Stimulated activated CD8-positive, alpha-beta memory T cell treated with anti-CD3 and anti-CD28 coated beads, Interleukin-7, amount 100 ng/mL, for 1 hour (primary cell): ENCODE measurements at places on chromosomes 4 and X.

DNA sequence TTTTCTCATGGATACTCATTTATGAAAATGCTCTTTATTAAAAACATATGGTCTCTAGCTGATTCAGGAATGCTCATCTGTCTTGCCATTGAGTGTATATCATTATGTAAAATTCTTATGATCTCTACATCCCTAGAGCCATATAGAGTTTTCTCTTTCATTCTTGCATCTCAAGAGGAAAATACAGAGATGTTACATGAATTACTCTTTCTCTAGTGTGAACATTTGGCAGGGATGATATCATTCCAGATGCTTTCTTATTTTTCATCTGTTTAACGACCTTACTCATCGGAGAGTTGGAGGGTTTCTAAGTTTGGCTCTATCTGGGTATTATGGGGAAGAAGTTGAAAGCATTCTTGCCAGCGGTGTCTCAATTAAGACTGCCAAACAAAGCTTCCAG, 202.9 kb upstream of the SLC7A11 start:
- no peak for DNase-seq

DNA sequence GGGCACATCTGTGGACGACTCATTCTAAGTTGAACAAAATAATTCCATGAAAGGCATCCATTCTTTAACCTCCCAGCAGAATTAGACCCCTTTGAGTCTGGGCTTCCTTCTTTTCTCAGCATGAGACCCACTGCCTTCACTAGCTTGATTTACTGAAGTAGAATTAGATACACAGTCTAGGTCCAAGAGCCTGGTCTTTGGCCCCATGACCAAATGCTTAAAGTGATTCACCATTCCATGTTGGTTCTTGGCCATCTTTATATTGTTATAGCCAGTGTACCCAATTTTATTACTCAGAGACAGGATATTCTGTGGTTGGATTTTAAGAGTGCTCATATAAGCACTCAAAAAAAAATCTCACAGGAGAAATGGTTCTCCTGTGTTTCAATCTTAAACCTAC, 155.3 kb upstream of the GPC4 start:
- DNase-seq = no peak

DNA sequence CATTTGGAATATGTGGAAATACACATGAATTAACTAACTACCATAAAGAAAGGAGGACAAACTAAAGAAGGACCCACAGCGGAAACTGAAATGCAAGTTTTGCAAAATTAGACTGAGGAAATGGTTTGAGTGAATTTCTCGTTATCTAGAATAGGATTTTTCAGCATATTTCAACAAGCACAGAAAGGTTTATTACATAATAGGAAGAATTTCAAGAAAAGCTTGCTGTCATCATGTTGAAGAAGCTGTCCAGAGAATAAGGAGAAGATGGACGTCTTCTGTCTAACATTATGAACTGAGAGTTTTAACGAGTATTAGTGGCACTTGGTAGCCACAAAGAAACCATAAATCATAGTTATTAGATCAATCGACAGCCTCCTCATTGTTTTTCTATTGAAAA, 45.0 kb downstream of the TEC start:
- no peak for DNase-seq

DNA sequence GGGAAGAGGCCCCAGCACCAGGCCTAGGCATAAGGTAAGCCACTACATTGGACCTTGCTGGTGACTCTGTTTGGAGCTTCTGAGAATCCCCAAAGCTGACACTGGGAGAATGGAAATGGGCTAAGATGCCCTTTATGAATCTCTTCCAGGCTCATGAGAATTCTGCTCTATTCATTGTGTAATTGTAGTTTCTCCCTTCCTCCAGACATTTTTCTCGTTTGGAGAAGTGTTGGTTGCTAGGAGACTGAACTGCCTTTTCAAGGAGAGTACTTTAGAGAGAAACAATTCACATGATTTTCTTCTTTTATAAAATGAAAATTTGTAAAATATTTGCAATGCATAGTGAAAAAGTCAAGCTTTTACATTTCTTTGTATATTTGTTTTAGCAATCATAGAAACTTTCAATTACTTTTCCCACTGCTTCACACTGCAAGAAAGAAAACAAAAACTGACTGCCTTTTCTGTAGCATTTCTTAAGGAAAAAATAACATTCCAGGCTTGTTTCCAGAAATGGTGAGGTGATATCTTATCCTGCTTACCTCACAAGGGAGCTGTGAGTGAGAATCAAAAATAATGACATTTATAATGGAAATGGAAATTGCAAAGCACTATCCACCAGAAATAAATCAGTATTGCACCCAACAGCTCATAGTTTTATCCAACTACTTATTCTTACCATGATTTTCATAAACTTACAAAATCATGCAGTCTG, 24.9 kb upstream of the DCHS2 start:
- DNase-seq = no peak

GRCh38 chr4:76699751-76700310, 198.1 kb downstream of the SOWAHB start:
- no peak for DNase-seq

GRCh38 chrX:7106649-7107048, 40.9 kb upstream of the STS start:
- DNase-seq = no peak

DNA sequence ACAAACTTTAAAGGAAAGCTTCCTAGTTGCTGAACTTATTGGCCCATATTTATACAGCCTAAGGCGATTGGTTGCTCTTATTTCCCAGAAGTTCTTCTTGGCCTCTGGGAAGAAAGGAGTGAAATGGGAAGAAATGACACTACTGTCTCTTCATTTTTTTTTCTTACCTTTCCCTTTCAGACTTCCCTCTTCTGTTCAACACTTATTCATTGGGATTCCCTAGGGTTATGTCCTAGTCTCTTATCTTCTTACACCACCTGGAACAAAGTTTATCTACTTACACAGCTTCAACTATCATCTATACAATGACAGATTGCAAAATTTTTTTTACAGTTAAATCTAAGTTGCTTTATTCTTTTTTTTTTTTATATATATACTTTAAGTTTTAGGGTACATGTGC, 68.0 kb downstream of the SNX12 start:
- no peak for DNase-seq

DNA sequence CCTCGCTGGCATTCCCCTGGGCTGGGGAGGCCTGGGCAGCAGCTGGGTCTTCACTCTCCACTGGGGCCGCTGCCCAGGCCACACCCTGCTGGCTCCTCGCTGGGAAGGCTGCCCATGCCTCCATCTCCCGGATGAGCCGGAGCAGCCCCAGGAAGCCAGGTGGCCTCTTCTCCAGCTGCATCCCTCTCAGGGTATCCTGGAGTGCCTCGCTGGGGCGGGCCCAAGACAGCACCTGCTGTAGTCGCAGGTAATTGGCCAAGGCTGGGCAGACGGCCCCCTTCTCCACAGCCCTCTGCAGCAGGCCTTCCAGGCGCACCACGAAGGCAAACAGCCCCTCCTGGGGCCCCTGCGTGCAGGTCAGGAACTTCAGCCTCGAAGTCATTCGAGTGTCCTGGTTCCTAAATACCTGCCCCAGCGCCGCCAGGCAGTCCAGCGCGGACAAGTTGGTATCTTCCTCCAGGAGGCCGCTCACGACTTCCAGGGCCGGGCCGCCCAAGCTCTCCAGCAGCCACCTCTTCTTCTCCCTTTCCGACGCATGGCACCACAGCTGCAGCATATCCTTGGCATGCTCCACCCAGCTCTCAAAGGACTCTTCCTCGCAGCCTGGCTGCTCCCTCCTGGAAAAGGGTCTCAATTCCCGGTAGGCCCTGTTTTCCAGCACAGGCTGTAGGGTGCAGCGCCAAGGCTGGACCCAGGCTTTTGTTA, 3.7 kb downstream of the PNMA6E start:
- DNase-seq = no peak

DNA sequence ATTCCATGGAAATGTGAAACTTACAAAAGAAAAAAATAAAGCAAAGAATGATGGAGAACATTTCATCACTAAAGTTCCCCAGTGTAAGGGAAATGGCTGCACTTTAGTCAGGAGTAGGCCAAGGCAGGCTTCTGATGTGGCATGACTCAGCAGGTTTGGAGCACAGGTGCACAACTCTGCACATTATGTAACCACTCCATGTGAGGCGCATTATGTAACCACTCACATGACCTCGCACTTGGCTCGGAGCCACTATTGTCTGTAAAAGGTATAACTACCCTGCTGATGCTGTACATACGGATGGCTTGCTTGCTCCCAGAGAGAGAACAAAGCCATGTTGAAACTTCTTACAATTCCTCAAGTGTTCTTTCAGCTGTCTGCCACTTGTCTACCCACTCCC, 727.6 kb downstream of the TRAM1L1 start:
- no peak for DNase-seq

DNA sequence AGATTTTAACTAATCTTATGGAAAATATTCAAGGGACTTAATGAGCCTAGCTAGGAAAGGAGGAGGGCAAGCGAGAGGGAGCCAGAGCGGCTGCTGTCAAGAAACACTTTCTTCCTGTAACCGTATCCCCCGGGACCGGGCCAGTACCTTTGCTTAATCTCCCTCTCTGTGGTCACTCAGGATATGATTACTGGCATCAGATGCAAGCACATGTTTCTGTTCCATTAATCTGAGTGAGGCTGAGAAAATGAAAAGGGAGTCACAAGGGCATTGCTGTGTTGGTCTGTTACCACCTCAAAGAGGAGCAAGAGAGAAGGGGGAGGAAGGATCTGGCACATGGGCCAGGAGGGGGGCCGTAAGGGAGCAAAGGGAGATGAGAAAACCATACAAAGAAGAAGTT, 356.7 kb upstream of the GATB start:
- no peak for DNase-seq

DNA sequence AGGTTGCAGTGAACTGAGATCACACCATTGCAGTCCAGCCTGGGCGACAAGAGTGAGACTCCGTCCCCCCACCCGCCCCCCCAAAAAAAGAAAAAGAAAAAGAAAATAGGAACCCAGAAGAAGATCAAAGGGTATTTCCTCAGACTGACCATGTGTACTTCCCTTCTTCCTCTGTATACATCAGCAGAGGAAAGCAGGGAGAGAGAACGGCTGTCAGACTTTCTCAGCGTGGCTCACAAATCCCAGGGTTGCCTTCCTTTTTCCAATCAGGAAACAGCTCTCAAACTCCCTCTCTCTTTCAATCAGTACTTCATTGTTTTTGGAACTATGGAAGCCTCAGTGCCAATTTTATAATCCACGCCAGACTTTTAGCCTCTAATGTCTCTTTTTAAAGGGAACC, 59.1 kb downstream of the CHRNA9 start:
- no peak for DNase-seq

DNA sequence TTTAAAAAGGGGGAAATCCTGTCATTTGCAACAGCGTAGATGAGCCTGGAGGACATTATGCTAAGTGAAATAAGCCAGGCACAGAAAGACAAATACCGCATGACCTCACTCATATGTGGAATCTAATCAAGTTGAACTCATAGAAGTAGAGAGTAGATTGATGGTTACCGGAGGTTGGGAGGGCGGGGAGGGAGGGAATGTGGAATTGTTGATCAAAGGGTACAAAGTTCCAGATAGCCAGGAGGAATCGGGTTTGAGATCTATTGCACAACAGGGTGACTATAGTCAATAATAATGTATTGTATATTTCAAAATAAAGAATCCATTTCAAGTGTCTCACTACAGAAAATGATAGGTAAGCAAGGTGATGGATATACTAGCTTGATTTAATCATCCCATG, 393.2 kb downstream of the BCOR start:
- DNase-seq = no peak

- no peak for DNase-seq
These were observed 111.8 kb upstream of the H2AZ1 start for GRCh38 chr4:100061835-100062234.

GRCh38 chr4:111214371-111214770, 591.5 kb upstream of the PITX2 start:
- DNase-seq = no peak

DNA sequence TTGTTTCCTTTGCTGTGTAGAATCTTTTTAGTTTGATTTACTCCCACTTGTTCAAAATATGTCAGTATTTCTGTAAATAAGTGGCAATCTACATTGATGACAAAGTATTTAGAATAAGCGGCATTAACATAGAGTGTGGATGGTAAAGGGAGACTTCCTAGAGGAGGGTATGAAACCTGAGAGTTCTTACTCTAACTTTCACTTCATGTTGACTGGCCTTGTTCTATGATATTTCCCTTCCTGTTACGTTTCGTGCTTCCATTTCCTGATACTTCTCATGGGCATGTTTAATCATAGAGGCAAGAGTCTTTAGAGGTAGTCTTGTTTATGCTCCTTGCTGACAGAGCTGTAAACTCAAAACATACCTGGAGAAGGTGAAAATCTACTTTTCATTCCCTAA, 408.9 kb downstream of the GLUD2 start:
- DNase-seq = no peak

DNA sequence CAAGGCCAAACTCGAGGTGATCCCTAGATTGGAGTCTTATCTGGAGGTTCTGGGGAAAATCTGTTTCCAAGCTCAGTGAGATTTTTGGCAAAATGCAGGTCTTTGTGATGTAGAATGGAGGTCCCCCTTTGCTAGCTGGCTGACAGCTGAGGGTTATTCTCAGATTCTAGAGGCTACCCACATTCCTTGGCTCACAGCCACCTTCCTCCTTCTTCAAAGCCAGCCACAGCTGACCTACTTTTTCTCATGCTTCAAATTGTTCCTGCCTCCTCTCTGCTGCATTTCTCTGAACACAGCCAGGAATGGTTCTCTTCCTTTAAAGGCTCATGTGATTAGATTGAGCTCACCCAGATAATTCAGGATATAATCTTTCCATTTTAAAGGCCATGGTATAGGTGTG, 86.9 kb downstream of the VCX3A start:
- DNase-seq = no peak

GRCh38 chr4:65007841-65008439, 598.7 kb upstream of the TECRL start:
- DNase-seq = no peak

DNA sequence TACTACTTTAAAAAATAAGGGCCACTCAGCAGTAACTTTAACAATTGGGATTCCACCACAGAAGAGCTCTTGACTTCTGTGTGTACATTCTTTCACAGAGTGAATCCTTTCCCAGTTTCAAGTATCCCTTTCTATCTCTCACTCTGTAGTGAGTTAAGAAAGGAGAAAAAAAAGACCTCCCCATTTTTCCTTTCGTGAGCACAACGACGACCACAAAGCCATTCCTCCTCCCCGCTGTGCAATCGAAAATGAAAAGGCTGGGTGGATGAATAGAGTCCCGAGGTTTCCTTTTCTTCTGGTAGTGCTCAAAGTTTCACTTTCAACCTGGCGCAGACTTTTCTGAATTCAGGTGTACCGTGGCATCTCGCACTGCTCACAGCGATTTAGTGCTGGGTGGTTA, 58.0 kb downstream of the TAB3 start:
- DNase-seq = no peak
